Dermis microvascular lymphatic vessel endothelial cell (primary cell): ENCODE measurements at places on chromosomes 3 and 15.
A peak's percentile ranks its signal among the peaks of the same experiment; 100 is the strongest.

- no peak for DNase-seq
These were observed 25.9 kb upstream of the PLXNA1 start for GRCh38 chr3:126956866-126957650.

- DNase-seq: no peak
These were observed 27.7 kb downstream of the CMSS1 start for GRCh38 chr3:99845331-99845730.

DNA sequence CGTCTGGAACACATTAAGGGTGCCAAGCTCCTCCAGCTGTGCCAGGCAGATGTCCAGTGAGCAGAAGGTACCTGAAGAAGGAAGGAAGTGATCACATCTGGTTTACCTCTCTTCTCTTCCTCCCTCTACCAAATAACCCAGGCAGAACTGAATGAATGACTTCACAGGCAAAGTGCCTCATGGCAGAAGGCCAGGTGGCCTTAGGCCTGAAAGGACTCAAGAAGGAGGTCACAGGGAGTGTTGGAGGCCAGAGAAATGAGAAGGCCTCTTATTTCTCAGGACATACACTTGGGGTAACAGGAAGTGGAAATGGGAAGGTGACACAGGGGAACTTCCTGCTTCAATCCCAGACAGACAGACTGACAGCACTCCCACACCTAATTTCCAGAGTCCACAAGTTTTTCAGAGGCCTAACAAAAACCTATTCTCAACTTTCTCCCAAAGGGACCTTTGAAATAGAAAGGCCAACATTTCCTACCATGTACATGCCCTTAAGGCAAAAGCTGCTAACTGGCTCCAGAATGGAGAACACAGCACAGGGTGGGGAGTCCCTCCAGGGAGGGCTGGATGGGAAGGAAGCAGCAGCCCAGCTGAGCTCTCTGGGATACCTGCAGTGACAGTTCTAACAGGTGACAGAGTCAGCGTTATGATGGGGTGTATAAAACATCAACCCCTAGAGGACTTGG lies 17.6 kb upstream of the SIN3A start:
- no peak for DNase-seq

DNA sequence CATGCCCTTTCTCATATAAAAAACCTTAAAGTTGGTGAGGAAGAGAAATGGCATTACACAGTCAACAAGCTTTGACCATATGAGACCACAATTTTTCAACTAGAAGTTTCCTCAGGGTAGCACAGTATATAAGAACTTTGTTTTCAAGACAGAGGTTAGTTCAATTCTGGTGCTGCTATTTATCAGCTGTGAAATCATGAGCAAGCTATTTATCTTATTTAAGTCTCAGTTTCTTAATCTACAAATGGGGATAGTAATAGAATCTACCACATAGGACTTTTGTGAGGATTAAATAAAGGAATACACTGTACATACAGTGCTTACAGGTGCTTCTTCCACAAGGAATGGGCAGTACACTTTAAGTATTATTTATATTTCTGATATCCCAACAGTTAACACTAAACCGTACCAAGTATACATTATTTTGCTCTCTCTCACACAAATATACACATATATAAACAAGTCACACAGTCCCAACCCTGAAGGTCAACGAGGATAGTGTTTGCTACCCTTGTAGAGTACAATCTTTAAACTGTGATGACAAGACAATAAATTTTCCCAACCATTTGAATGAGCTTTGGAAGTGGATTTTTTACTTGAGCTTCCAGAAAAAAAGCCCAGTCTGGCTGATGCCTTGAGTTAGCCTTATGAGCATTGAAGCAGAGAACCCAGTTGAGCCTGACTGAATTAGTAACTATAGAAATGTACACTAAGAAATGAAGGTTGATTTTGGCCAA lies 178.8 kb downstream of the TNIK start:
- DNase-seq: no peak

- no peak for DNase-seq
These were observed 192.4 kb upstream of the IGF1R start for GRCh38 chr15:98455904-98456303.

DNA sequence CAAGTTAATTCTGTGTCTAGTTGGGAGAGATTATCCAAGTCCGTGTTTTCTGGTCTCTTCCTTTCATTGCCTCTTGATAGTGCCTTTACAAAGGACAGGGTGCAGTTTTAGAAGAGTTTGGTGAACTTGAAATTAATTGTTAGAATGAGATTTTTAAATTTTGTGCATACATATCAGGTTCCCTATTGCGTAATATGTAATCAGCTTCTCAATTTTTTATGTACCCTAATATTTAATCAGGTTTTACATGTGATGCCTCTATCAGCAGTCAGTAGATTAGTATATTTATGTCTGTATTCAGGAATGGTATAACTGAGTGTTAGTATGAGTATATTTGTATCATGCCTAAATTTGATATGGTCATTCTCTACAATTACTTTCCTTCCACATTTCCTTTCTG lies 4.9 kb downstream of the SEC62 start:
- no peak for DNase-seq

GRCh38 chr3:197201791-197202452 lies 96.5 kb downstream of the DLG1 start:
- DNase-seq: no peak

DNA sequence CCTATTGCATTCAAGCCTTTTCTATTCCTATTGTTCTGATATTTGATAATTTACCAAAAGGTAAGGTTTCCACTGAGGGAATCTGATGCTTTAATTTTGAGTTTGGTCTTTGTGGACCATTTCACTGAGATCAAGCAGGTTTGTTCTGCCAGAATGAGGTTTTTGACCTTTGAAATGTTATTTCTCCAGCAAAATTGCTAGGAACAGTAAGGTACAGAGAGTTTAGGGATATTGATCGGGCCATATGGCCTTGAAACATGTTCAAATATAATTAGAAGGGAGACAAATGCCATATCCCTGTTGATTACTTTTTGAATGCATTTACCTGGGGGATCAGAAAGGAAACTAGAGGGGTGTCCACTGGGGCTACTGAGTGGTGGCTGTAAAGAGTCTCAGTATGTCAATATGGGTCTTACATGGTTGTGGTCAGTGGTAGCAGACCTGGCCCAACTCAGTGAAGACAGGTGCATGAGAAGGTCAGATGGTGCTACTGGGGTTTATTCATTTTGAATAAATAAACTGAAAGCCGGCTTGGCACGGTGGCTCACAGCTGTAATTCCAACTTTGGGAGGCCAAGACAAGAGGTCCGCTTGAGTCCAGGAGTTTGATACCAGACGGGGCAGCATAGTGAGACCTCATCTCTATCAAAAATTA lies 100.2 kb downstream of the SV2B start:
- no peak for DNase-seq

DNA sequence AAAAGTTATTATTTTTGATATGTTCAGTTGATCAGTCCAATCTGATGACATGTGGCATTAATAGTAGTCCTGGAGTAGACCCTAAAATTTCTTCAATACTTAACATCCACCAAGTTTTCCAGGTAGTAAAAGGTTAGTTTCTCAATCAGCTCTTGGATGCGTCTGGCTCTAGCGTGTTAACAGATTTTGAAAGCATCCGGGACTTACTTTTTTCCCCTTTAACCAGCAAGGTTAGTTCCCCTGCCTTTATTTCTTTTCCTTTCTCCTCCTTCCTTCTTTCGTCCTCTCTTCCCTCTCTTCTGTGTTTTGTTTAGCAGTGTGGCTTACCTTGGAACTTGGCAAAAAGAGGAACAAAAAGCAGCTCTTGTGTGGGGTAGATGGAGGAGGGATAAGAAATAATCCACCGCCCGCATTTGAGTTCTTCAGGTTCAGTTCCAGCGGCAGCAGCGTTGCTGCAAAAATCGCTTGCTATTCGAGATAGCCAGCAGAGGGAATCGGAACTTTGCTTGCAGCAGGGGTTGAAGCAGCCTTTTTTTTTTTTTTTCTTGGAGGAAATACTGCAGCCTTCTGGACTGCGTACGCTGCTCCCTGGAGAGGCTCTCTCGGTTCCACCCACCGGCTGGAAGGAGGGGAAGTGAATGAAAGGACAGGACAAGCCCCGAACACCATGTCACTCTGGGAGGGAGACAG lies at the start of gene RBMS3:
TSS of gene RBMS3 (plus strand) at position 668 of the 690 bp plus-strand sequence.
- peak; percentile 92 for DNase-seq

DNA sequence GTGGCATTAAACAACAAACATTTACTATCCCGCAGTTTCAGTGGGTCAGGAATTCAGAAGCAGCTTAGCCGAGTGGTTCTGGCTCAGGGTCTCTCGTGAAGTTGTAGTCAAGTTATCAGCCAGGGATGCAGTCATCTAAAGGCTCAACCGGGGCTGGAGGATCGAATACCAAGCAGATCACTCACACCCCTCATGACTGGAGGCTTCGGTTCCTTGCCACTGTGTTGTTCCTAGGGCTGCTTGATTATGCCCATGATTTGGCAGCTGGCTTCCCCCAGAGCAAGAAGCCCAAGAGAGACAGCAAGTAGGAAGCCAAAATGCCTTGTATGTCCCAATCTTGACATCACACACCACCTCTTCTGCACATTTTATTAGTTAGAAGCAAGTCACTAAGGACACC lies 33.9 kb upstream of the CDCP1 start:
- DNase-seq: no peak

GRCh38 chr3:17491601-17492000 lies 250.8 kb downstream of the TBC1D5 start:
- DNase-seq: no peak

DNA sequence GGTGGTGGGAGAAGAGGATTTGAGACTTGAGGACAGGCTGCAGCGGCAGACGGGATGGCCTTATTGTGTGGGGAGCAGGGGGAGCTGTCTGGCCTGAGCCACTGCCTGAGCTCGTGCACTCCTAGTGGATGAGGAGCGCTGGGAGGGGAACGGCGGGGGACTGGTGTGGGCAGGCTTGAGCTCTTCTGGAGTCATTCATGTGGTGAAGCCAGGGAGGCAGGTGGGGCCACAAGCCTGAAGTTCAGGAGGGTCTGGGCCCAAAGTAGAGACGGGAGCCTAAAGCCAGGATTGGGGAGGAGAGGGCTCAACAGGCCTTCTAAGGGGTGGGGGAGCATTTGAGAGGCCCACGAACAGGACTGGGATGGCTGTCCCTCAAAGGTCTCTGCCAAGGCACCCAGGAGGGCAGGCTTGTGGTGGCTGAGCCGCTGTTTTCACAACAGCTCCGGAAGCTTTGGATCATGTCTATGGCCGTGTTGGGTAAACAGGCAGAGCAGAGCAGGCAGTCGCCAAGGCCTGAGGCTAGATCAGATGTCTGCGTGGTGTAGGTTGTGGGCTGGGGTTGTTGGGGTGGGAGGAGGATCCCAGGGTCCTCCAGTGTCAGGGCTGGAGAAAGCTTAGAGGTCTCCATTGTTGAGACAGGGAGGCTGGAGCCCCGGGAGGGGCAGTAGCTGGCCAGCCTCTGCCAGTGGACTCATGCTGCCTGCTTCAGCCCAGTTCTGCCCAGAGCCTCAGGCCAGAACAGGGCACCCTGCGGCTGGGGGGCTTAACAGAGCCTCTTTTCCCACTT lies 8.2 kb downstream of the PRKCD start:
- DNase-seq: no peak

GRCh38 chr3:159831466-159831865 lies 157.2 kb upstream of the IL12A start:
- no peak for DNase-seq

DNA sequence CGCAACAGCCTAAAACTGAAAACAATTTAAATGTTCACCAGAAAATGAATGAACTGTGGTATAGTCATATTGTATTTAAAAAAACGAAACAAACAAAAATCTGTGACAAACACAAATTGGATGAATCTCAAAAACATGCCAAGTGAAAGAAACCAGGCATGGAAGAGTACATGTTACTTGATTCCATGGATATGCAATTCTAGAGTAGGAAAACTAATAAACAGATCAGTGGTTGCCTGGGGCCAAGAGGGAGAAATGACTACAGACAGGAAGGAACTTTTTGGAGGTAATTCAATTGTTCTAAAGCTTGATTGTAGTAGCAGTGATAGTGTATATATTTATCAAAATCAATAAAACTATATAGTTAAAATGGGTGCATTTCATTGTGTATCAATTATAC lies 16.8 kb downstream of the UBE3A start:
- DNase-seq: peak; percentile 52

DNA sequence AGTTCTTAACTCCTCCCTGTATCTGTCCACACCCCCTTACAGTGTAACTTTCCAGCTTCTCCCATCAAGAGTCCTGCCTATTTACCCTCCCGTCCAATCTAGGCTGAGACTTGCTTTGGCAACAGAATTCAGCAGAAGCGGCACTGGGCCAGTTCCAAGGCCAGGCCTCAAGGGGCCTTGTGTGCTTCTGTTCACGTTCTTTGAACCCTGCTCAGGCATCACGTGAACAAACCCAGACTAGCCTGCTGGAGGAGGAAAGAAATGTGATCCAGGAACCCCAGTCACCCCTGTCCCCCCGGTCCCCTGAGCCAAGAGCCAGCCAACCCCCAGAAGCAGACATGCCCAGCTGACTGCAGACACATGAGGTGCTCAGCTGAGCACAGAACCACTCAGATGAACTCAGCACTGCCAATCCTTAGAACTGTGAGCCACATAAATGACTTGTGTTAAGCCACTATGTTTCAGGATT lies 76.1 kb upstream of the DCLK3 start:
- no peak for DNase-seq

GRCh38 chr3:55683666-55684270 lies 196.7 kb upstream of the WNT5A start:
- DNase-seq: no peak
